ENCODE measurements at places on chromosomes 13 and 19.

GRCh38 chr19:11506101-11506555 lies 489 bp upstream of the ZNF653 start:
- H3K27ac ChIP-seq: peak overlapping the region; percentile 98
- H3K4me1 ChIP-seq: no peaks in the 10 kb centered on the region
- peaks cover 10% of the 10 kb centered on the region for H3K36me3 ChIP-seq
- no peak for DNase-seq
- peak overlapping the region; percentile 98 for H3K4me3 ChIP-seq
- H3K27me3 ChIP-seq: no peaks in the 10 kb centered on the region

DNA sequence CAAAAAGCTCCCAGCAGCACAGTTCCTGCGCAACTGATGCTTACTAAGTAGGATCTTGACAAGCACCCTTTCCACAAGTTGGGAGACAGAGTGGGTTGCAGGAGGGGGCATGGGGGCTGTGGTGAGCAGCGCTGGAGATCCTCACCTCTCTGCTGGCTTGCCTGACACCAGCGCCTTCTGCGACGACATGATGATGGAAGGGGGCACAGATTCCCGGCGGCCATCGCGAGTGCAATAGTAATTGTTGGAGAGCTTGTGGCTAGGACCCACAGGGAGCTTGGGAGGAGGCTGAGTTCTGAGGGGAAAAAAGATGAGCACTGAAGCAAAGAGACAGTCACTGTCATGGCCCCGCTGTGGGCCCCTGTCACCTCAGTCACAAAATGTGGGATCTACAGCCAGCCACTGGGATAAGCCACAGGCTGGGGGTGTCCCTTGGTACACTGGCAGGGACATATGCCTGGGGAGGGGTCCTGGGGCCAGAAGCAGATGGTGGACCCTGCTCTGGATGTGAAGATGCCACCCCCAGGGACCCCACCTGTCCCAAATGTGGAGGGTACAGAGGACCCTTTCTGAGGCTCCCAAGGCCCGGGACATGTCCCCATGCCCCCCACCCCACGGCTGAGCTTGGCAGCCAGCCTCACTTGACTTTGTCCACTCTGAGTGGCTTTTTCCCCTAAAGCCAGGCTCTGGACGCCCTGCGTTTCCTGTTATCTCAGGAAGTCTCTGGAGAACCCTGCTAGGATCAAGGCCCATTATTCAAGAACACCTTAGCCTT lies 4.6 kb downstream of the NDUFA7 start:
- no peak for DNase-seq
- H3K27me3 ChIP-seq: no peaks in the 10 kb centered on the region
- H3K4me3 ChIP-seq: no peak overlapping the region
- no peak overlapping the region for H3K27ac ChIP-seq

GRCh38 chr19:47187335-47187655 lies 43.7 kb downstream of the BBC3 start:
- peak overlapping the region; percentile 82 for H3K27ac ChIP-seq
- H3K4me1 ChIP-seq: no peaks in the 10 kb centered on the region
- peaks cover 20% of the 10 kb centered on the region for H3K36me3 ChIP-seq

DNA sequence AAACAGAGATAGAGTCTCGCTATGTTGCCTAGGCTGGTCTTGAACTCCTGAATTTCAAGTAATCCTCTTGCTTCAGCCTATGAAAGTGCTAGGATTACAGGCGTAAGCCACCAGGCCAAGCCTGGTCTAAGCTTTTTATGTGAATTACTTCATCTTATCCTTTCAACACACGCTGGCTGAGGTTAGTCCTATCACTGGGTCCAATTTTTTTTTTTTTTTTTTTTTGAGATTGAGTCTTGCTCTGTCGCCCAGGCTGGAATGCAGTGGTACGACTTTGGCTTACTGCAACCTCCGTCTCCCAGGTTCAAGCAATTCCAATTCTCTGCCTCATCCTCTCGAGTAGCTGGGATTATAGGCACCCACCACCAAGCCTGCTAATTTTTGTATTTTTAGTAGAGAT lies 10.4 kb downstream of the MYO1F start:
- H3K36me3 ChIP-seq: no peaks in the 10 kb centered on the region
- no peak for DNase-seq
- no peaks in the 10 kb centered on the region for H3K4me1 ChIP-seq
- no peak overlapping the region for H3K27ac ChIP-seq
- no peaks in the 10 kb centered on the region for H3K27me3 ChIP-seq

DNA sequence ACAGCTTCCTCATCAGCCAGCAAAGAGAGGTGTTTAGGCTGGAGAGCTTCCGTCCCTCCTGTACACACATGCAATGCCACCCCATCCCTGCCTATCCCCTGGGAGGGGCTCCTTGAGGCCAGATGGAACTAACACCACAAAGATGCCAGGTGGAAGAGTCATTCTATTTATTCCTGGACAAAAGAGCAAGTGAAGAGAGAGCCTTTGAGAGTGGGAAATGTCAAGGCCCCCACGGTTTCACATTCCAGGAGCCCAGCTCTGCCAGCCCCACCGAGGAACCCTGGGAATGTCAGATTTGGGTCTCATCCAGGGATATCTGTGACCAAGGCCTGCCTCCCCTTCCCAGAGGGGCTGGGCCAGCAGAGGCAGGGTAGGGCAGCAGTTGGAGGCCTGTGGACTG lies 30.8 kb upstream of the IGFL1 start:
- H3K36me3 ChIP-seq: no peaks in the 10 kb centered on the region
- H3K4me1 ChIP-seq: no peaks in the 10 kb centered on the region
- no peaks in the 10 kb centered on the region for H3K27me3 ChIP-seq
- DNase-seq: no peak

GRCh38 chr19:17538684-17539237 lies 16.7 kb upstream of the COLGALT1 start:
- DNase-seq: no peak
- H3K36me3 ChIP-seq: no peaks in the 10 kb centered on the region
- peak overlapping the region; percentile 51 for H3K4me3 ChIP-seq

GRCh38 chr13:97072297-97072696 lies 78.0 kb upstream of the OXGR1 start:
- no peaks in the 10 kb centered on the region for H3K27me3 ChIP-seq
- H3K4me1 ChIP-seq: no peaks in the 10 kb centered on the region
- no peak for DNase-seq
- H3K36me3 ChIP-seq: no peaks in the 10 kb centered on the region
- no peak overlapping the region for H3K4me3 ChIP-seq
- no peak overlapping the region for H3K27ac ChIP-seq

Measured in sigmoid colon (tissue), 7 donors.